Mesothelial cell of epicardium (in vitro differentiated cells): ENCODE measurements at places on chromosomes 5 and 9. TPM values are rescaled to one million over a fixed set of nuclear protein-coding genes. Genes with fewer than 3 reads are reported as not detected.

GRCh38 chr9:108755979-108756378 is 99.8 kb downstream of the ACTL7B start:
- DNase-seq, result no peak

The CCL28 gene
- not detected in 3 replicates for total RNA-seq

The EQTN gene
- total RNA-seq, result 0.71 to 1.4 TPM (median 1.2 TPM) in 3 replicates

DNA sequence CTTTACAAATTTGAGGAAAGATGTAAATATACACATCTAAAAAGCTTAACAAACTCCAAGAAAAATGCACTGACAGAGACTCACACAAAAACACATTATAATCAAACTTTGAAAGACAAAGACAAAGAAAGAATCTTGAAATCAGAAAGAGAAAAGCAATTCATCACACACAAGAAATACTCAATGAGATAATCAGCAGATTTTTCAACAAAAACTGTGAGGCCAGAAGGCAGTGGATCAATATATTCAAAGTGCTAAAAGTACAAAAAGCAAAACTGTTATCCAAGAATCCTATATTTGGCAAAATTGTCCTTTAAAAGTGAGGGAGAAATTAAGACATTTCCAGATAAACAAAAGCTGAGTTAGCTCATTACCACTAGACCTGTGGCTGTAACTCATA is 6.1 kb downstream of the TPD52L3 start:
- no peak for DNase-seq

- no peak for DNase-seq
These were observed 212.1 kb downstream of the SLF1 start for GRCh38 chr5:94830520-94830919.

DNA sequence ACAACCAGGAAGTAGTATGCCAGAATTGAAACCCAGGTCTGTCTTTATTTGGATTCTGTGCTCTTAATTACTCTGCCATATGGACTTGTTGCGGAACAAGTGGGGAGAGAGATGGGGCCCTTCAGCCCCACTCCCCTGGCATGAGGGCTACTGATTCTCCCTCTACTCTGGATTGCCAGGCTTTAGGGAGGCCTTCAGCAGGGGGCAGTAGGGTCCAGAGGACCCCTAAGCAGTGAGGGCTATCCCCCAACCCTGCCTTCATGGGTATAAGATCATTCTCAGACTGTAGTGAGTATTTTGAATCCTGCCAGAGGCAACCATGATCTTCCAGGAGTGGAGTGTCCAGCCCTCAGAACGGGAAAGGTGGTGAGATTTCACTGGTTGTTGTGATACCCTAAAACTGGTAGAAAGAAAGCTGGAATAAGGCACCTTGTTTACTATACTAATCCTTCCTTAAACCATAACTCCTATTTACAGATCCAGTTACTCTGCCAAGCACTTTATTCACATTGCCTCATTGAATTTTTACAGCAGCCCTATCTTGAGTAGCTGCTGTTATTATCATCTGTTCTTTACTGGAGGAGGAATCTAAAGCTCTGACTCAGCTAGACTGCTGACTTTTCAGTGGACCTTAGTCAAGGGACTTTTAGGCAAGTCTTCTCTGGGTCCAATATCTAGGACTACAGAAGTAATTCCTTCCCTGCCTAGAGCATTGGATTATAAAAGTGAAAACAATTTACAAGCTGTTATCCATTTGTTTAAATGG is 31.3 kb upstream of the LARP1 start:
- no peak for DNase-seq
